ENCODE measurements at places on chromosomes 12 and 14. TPM values are rescaled to one million over a fixed set of nuclear protein-coding genes. Genes with fewer than 3 reads are reported as not detected.

The DPPA3 gene
- not detected for total RNA-seq

The DAO gene
- not detected for total RNA-seq

- DNase-seq: no peak
Observed at GRCh38 chr12:109531411-109531810, 41.9 kb downstream of the MMAB start.

- peak; percentile 24 for DNase-seq
Observed at GRCh38 chr12:2616763-2617162, 178.0 kb upstream of the FKBP4 start.

DNA sequence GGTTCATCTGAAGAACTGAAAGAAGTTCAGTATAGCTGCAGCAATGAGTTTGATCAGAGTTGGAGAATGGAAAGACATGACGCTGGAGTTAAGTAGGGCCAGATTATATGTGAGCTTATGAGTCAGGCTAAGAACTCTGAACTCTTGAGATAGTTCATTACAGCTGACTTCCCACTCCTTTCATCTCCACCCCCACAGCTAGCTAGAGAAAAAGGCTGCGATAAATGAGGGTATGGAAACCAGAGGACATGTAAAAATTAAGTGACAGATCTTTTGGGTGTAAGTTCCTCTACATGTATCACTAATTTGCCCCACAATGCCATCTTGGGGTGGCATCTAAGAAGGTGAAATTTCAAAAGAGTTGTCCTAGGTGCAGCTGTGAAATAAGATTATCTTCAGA is 28.6 kb downstream of the PYM1 start:
- no peak for DNase-seq

DNA sequence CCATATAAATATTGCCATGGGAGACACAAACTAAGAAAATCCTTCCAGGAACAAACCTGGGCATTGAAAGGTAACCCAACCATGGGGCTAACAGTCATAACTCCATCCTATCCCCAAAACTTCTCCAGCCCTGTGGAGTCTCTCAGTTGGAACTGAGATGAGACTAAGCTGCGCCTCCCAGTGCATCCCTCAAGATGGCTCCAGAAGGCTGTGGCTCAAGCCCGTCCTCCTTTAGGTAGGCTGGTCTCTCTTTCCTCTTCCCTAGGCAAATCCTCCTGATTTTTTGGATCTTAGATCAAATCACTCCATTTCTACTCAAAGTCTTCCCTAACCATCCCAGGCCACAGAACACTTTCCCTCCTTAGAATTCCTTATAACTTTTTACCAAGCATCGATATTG is 364.3 kb upstream of the CCDC196 start:
- DNase-seq: no peak

Measured in aorta (tissue), 5 donors.